ENCODE measurements at places on chromosomes 6 and 20. TPM values are rescaled to one million over a fixed set of nuclear protein-coding genes. Genes with fewer than 3 reads are reported as not detected.
A peak's percentile ranks its signal among the peaks of the same experiment; 100 is the strongest.

DNA sequence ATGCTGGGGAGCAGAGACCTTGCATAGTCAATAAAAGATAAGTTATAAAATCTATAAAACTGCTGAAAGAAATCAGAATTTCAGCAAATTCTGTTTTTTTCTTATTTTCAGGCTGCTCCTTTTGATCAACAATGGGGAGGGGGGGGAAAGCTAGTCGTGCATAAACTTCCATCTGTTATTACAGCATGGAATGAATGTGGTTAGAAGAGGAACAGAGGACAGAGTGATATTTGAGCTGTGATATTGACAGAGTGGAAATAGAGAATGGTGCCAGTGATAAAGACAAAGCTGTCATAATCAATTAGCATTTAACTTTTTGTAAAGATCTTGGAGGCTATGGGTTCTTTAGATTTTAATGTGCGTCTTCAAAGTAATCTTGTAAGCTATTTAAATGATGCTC is 43.4 kb upstream of the QKI start:
- H3K27ac ChIP-seq: no peak overlapping the region
- no peaks in the 10 kb centered on the region for H3K36me3 ChIP-seq
- DNase-seq: no peak
- no peak overlapping the region for H3K4me3 ChIP-seq

DNA sequence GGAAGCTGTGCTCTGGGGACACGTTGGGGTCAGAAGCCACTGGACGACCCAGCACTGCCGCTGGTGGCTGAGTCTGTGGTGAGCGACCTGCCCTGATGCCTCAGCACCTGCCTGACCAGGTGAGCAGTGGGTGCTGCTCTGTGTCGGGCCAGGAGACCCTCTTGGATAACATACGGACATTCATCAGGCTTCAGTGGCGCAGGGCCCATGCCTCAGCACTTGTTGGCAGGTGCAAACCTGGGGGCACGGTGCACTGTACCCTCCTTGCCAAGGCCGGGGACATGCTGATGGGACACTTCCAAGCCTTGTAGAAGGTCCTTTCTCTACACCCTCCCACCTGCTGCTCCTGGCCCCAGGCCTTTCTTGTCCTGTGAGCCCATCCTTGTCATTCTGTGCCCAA is 34.1 kb downstream of the MYT1 start:
- no peak overlapping the region for H3K27ac ChIP-seq
- H3K27me3 ChIP-seq: no peaks in the 10 kb centered on the region
- H3K36me3 ChIP-seq: no peaks in the 10 kb centered on the region
- no peak overlapping the region for H3K4me3 ChIP-seq

GRCh38 chr20:59376109-59376841 is 75.9 kb downstream of the EDN3 start:
- no peaks in the 10 kb centered on the region for H3K4me1 ChIP-seq
- no peak for DNase-seq
- H3K27me3 ChIP-seq: no peaks in the 10 kb centered on the region
- H3K4me3 ChIP-seq: no peak overlapping the region
- no peak overlapping the region for H3K27ac ChIP-seq

PBOV1 gene
- not detected for total RNA-seq

CGA gene
- not detected for total RNA-seq

DNA sequence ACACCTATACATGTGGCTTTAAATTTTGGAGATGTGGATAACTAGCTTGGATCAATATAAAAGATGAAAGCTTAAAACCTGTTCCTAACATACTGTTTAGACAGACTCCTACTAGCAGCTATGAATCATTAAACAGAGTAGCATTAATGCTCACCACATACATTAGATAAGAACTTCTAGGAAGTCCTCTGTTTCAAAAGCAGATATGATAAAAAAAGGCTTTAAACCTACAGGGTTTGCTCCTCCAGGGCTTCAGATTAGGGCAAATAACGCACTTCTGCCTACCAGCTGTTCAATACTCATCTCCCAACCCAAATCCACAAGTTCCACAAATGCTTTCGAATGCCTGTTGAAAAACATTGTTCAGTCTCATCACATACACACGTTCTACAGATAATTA is 1.5 kb downstream of the REPS1 start:
- H3K27me3 ChIP-seq: no peaks in the 10 kb centered on the region
- H3K4me1 ChIP-seq: peaks cover 7% of the 10 kb centered on the region
- no peaks in the 10 kb centered on the region for H3K36me3 ChIP-seq

DNA sequence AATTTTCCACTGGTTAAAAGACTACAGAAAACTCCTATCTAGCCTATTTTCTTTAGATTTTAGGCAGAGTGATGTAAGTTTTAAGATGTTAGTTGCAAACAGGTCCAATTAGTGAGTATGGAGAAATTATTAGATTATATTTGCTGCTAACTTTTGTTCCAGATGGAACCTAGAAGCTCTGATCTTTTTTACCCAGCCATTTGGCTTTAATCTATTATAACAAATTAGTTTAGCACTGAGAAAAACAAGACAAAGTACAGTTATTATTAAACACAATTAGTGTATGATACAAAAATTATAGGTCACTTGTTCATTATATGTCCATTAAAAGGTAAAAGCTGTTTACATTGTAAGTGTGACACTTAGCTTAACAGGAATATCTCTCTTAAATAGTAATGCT is 2.5 kb downstream of the FAM162B start:
- H3K36me3 ChIP-seq: no peaks in the 10 kb centered on the region
- no peak for DNase-seq
- H3K27me3 ChIP-seq: no peaks in the 10 kb centered on the region
- no peak overlapping the region for H3K27ac ChIP-seq

FILIP1 gene
- 1.1 TPM for total RNA-seq

DNA sequence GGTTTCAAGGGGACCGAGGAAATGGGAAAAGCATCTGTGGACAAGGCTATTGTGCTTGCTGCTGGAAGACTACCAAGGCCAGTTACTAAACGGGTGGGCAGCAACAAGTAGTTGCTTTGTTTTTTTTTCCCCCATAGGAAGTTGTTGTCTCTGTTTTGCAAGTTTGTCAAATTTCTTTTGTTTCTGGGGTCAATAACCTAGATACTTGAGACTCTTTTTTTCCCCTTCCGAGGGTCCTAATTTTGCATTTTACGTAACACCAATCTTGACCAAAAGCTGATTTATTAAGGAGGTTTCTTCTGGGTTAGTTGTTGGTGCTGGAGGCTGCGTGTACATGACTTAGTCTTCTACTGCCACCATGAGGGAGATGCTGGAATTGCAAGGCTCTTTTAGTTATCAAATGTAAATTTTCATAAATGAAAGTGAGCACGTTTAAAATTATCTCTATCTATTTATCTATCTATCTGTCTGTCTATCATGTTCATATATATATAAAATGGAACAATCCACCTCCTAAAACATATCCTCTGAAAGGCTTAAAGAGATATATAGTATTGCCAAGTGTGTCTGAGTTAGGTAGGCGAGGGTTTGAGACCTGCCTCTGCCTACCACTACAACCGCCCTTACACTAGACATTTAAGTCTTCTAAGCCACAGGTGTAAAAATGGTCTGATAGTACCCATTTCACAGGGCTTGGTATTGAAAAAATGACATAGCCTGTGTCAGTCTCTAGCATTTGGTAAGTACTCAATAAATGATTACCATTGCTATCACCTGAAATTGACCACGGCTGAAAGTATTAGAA is 60.2 kb downstream of the GCLC start:
- H3K27me3 ChIP-seq: no peaks in the 10 kb centered on the region
- H3K36me3 ChIP-seq: no peaks in the 10 kb centered on the region
- peak; percentile 48 for DNase-seq
- H3K4me3 ChIP-seq: no peak overlapping the region
- no peak overlapping the region for H3K27ac ChIP-seq

- H3K27me3 ChIP-seq: no peaks in the 10 kb centered on the region
- no peaks in the 10 kb centered on the region for H3K4me1 ChIP-seq
- no peak for DNase-seq
- H3K4me3 ChIP-seq: no peak overlapping the region
Observed at GRCh38 chr6:2165286-2165685, 80.1 kb downstream of the GMDS start.

ACSS2 gene
- total RNA-seq: 26.8 TPM

- no peaks in the 10 kb centered on the region for H3K27me3 ChIP-seq
- peak; percentile 67 for DNase-seq
- peak overlapping the region; percentile 93 for H3K4me3 ChIP-seq
- H3K4me1 ChIP-seq: peaks cover 13% of the 10 kb centered on the region
Observed at GRCh38 chr20:3889489-3890397, 556 bp downstream of the PANK2 start.

- no peaks in the 10 kb centered on the region for H3K27me3 ChIP-seq
- H3K4me1 ChIP-seq: no peaks in the 10 kb centered on the region
- no peaks in the 10 kb centered on the region for H3K36me3 ChIP-seq
- no peak for DNase-seq
- H3K4me3 ChIP-seq: no peak overlapping the region
Observed at GRCh38 chr20:62839261-62839660, 22.4 kb downstream of the TCFL5 start.

KCNS1 gene
- total RNA-seq: not detected

RPS18 gene
- 4,177 TPM for total RNA-seq

DNA sequence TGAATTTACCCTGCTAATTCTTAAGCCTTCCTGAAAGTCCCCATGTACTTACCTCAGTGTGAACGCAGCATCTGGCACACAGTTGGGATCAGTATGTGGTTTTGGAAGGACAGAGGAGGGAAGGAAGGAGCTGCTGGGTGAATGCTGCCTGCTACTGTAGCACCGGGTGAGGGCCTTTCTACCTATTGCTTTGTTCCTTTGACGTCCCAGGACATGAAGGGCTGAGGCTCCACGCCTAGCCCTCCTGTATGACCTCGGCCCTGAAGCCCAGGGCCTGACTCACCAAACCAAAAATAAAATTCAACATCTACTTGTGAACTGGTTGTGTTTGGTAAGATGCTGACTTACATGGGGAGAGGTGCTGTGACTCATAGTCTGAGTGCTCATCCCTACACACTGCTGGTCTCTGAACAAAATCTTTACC is 51.1 kb downstream of the ARID1B start:
- no peaks in the 10 kb centered on the region for H3K27me3 ChIP-seq
- H3K4me1 ChIP-seq: peaks cover 20% of the 10 kb centered on the region
- DNase-seq: no peak
- H3K36me3 ChIP-seq: no peaks in the 10 kb centered on the region
- no peak overlapping the region for H3K4me3 ChIP-seq

- no peaks in the 10 kb centered on the region for H3K36me3 ChIP-seq
- H3K4me1 ChIP-seq: no peaks in the 10 kb centered on the region
- DNase-seq: no peak
- no peak overlapping the region for H3K27ac ChIP-seq
- no peaks in the 10 kb centered on the region for H3K27me3 ChIP-seq
- H3K4me3 ChIP-seq: no peak overlapping the region
Observed at GRCh38 chr20:55582498-55582897, 422.8 kb downstream of the CBLN4 start.

GRCh38 chr6:70843328-70843918 is 113.4 kb downstream of the B3GAT2 start:
- DNase-seq: no peak
- peaks cover 2% of the 10 kb centered on the region for H3K4me1 ChIP-seq
- H3K4me3 ChIP-seq: no peak overlapping the region
- no peak overlapping the region for H3K27ac ChIP-seq
- H3K36me3 ChIP-seq: no peaks in the 10 kb centered on the region

DNA sequence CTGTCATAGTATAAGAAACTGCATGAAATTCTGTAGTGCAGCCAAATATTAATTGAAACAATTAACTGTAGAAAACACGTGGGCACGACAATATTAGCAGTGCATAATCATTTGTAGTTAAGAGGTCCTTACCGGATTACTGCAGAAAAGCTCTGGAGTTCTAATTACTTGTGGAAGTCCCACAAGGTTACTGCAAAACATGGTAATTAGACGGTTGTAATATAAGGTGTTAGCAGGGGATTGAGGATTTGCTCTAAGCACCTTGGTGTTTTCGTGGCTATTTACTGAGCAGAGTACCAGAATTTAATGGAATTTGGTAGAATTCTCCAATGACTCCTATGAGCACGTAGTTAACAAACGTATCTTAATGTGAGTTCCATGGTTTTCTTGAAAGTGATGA is 473.6 kb upstream of the AGPAT4 start:
- H3K36me3 ChIP-seq: no peaks in the 10 kb centered on the region
- H3K27ac ChIP-seq: no peak overlapping the region
- H3K4me3 ChIP-seq: no peak overlapping the region
- H3K27me3 ChIP-seq: no peaks in the 10 kb centered on the region
- no peaks in the 10 kb centered on the region for H3K4me1 ChIP-seq

Data from ovary (tissue), 10 donors.